Astrocyte of the hippocampus (primary cell): ENCODE measurements at places on chromosomes 13 and 19.

DNA sequence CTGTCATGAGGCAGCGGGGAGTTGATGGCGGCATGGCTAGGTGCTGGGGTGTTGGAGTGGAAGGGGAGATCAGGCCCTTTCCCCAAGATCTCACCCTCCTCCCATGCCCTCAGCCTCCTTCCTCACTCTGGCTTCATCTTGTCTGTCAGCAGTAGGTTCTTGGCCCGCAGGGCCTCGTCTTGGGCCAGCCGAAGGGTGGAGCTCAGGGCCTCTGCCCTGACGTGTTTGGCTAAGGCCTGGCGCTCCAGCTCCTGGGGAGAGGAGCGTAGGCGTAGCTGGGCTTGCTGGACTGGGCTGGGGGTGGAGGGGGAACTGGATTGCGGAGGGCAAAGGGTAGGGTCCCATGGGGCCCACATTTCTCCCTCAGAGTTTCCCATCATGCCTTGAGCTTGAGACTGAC, 23.2 kb downstream of the TSKS start:
- no peak for DNase-seq

DNA sequence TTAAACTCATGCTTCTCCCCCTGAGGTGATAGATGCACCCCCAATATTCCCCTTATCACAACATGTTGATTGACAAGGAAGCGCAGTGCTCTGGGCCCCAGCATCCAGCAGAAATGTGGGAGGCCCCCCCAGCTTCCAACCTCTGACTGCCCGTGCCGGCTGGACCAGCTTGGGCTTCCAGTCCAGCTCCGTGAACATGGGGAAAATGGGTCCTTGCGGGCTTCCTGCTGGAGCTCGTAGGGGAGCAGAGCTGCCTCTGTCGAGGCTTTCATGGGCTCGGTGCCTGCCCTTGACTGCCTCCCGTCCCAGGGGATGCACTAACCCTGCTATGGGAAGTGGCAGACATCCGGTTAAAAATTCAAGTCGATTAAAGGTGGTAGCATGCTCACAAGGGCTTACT, 188.9 kb downstream of the COL4A1 start:
- no peak for DNase-seq

- no peak for DNase-seq
Measured at GRCh38 chr19:31253526-31254179, 95.6 kb downstream of the TSHZ3 start.

DNA sequence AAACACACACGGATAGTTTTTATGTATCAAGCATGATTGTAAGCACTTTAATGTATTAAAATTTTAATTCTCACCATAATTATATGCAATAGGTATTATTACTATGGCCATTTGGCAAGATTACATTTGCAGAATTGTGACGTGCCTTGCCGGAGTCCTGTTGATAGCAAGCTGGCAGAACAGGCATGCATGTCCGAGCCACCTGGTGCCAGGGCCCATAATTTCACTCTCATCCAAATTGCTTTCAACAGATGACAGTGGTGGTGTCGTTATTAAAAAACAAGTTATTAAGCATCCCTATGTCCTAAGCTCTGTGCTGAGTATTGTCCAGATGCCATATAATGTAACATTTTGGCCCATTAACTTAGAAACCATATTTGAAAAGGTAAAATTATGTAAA, 374.3 kb downstream of the FOXO1 start:
- DNase-seq = no peak

- peak; percentile 19 for DNase-seq
Measured at GRCh38 chr13:109817591-109818535, 31.5 kb upstream of the IRS2 start.
